ENCODE measurements at places on chromosomes 3 and 15.

- DNase-seq, result no peak
These were observed 49.2 kb upstream of the MAP3K13 start for GRCh38 chr3:185313693-185314246.

- DNase-seq, result no peak
These were observed 107.7 kb downstream of the WDR76 start for GRCh38 chr15:43934480-43934879.

DNA sequence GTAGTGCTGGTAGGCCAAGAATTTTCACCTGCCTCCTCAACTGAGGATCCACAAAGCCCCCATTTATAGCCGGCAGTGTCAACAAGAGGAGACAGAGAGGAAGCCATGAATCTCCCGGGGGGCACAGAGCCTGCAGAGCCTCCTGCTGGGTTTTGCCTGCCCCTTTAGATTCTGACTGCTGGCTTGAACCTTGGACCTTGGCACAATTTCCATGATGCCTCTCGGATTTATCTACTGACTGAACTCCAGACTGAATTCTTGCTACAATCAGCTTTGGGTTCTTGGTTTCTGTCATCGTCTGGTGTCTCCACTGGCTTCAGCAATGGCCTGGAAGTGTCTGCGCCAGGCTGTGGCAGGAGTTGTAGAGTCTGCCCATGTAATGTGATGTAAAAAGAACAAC lies 80.7 kb downstream of the GPR156 start:
- DNase-seq, result no peak

- DNase-seq, result no peak
These were observed 53.1 kb downstream of the PAK2 start for GRCh38 chr3:196792771-196793170.

GRCh38 chr3:100518983-100519382 lies 26.6 kb downstream of the TMEM45A start:
- DNase-seq, result no peak

- no peak for DNase-seq
These were observed 41.9 kb downstream of the NOX5 start for GRCh38 chr15:69056365-69056764.

DNA sequence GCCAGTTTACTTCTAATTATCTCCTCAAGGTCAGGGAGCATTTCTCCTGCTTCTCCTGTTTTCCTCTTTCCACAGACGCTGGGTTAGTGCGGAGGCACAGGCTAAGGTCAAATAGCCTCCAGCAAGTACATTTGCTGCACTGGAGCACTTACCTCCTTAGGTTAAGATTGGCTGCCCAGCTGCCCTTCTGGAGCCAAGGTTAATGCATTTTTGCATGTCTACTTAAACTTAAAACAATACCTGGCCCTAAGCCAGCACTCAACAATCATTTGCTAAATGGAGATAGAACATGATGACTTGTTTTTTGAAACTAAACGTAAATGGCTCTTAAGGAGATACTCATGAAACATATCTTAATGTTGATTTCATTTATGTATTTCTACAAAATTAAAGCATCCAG lies 83.5 kb downstream of the SSR3 start:
- DNase-seq, result no peak

GRCh38 chr3:169363318-169364265 lies 299.9 kb downstream of the MECOM start:
- DNase-seq, result no peak

DNA sequence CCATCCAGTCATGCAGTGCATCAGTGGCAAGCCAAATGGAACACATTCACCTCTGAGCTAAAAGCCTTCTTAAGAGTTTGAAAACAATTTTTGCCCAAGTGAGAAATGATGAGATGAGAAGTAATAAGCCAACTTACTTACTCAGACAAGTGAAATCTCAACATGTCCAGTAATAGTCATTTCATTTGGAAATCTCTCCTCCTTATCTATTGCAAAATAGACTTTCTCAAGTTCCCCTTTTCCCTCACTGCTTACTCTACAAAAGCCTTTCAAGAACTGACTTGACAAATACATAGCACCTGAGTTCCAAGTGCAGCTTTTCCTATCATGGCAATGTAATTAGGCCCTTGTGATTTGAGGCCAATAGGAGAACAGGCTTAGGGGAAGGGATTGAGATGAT lies 282.3 kb downstream of the SLC9A9 start:
- no peak for DNase-seq

DNA sequence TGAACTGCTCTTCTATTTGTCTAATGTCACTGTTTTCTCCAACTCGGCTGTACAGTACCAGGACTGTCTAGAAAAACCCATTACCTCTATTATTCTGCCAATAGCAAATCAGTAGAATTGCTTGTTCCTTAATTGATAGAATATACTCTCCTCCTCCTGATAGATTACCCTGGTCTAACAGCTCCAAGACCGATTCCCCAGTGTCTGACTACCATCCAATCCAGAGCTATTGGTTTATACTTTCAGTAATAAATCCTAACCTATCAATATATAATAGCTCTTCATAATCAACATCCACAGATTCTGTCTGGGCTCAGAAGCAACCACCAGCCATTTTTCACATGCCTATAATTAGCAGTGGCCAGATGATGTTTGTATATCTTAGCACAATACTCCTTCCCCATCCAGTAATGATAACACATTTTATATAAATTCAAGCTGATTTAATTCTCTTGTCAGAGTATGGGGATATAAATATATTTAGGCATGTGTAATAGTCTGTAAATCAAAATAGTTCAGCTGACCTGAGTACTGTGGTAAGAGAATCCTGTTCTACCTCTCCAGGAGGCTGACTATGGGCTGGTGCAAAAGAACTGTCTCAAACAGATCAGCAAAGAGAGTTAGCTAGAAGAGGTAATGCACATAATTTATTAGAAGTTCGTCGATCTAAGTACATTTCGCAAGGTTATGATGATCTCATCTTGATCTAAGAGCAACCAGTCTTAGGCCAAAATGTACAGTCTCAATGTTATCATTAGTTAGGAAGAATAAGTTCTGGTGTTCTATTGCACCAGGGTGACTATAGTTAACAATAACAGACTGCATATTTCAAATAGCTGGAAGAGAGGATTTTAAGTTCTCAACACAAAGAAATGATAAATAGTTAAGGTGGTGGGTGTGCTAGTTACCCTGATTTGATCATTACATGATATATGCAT lies 193.4 kb downstream of the SHOX2 start:
- no peak for DNase-seq
